ENCODE measurements at places on chromosomes 2 and 18.
A peak's percentile ranks its signal among the peaks of the same experiment; 100 is the strongest.

DNA sequence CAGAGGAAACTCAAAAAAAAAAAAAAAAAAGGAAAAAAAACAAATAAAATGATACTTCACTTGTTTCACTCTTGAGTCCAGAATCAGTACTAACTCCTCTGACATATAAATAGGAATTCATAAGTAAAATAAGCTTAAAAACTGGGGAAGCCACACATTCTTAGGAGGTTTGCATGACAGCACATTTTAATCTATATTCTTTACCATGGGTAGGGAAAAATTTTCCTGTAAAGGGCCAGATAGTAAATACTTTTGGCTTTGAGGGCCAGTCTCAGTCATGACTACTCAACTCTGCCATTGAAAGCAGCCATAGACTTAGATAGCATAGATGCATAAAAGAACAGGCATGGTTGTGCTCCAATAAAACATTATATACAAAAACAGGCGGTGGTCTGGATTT, 145.2 kb downstream of the BCL11A start:
- DNase-seq = no peak

- DNase-seq = peak; percentile 80
Observed at GRCh38 chr2:158745067-158745865, 49.9 kb upstream of the DAPL1 start.

DNA sequence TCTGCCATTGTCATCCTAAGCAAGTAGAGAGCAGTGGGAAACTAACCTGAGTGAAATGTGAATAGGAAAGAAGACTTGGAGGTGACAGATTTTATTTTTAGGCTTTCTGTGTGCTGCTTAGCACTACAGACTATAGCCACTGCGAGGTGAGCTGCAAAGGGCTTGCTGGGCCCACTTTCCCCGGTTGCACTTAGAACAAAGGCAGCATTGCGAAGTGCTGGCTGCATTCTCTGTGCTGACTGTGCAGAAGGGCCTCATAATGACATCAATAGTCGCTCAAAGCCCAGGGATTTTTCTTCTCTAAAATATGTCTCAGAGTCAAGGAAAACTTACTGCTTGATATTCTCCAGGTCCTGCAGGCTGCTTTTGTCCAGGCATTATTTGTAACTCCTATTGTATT, 592.1 kb downstream of the TDRD15 start:
- no peak for DNase-seq

- no peak for DNase-seq
Observed at GRCh38 chr18:31105733-31106132, 3.5 kb upstream of the DSC2 start.

DNA sequence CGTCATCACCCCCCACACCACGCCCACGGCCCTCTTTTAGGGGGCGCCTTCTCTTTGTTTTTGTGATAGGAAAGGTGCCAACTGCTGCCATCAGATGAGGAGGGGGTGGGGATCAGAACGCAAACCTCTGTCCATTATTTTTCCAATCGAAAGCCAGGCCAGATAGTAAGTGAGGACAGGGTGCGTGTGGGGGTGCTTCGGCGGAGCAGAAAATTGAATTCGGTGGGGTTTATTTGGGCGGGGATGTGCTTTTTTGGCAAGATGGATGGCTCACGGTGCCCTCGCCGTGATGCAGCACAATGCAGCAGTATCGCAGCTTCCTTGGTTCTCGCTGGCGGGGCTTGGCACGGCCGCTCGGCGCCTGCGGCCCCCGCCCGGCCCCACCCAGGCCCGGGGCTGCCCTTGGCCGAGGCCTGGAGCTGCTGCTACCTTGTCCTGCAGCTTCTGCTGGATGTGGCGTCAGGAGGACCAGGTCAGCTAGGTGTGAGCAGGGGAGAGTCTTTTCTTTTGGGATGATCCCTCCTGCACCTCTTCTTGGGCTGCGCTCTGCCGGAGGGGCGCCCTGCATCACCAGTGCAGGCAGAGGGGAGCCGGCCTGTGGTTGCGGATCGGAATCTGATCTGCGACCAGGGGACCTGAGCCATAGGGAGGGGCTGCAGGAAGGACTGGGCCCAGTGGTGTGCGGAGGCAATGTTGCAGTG, 1.3 kb downstream of the SPTBN1 start:
- DNase-seq = peak; percentile 32

DNA sequence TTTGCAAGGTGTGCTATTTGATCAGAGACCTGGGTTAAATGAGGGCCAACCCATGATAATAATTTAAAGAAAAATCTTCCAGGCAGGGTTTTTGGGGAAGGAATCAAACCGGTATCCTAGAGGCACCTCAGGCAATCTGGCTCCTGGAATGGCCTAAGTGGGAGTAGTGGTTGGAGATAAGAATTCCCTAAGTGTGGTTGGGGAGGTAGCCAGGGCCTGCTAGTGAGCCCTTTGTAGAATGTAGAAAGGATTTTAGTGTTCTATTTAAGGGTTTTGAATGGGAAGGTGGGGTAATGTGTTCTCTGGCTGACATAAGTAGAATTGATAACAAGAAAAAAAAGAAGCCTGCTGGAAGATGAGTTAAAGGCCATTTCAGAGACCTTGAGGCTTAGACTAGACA, 422.2 kb downstream of the XIRP2 start:
- no peak for DNase-seq

DNA sequence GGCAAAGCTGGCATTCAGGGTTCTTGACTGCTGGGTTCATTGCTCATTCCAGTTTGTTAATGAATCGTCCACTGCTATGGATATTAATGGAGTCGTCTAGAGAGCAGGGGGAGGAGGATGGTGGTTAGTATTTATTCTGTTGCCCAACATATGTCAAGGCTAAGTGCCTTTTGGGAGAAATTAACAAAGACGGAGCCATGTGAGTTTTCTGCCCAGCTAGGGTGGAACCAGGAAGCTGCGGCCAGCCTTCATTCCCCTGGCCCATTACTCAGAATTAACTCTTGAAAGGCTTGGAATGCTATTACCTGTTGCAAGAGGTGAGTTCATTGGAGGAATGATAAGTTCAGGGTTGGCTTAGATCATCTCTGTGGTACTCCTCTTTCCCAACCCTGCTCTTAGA, 19.3 kb downstream of the IGFBP2 start:
- DNase-seq = peak; percentile 6

DNA sequence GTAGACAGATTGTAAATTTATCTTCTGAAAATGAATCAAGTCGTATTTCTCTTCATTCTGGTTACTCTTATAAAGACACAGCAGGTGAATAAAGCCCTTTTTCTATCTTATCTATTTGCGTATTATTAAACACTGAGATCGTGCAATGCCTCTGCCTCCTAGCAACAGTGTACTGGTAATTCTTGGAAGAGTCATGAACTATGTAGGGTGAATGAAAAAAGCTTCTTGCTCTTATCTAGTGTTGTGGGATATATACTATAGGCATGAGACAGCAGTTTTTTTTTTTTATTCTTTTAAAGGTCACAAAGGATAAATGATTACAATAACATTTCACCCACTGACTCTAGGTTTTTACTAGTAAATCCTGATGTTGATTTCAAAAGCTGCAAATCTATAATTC, 324.2 kb downstream of the PDE11A start:
- no peak for DNase-seq

DNA sequence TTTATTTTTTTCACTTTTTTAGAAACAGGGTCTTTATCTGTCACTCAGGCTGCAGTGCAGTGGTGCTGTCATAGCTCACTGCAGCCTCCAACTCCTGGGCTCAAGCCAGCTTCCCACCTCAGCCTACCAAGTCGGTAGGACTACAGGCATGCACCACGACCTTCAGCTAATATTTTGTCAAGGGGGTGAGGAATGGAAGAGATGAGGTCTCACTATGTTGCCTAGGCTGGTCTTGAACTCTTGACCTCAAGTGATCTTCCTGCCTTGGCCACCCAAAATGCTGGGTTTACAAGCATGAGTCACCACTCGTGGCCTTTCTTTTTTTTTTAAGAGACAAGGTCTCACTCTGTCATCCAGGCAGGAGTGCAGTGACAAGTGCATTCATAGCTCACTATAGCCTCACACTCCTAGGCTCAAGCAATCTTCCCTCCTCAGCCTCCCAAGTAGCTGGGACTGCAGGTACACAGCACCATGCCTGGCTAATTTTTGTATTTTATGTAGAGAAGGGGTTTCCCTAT, 13.4 kb downstream of the PPP1R7 start:
- DNase-seq = no peak

- DNase-seq = no peak
Observed at GRCh38 chr2:161355983-161356382, 47.8 kb downstream of the PSMD14 start.

DNA sequence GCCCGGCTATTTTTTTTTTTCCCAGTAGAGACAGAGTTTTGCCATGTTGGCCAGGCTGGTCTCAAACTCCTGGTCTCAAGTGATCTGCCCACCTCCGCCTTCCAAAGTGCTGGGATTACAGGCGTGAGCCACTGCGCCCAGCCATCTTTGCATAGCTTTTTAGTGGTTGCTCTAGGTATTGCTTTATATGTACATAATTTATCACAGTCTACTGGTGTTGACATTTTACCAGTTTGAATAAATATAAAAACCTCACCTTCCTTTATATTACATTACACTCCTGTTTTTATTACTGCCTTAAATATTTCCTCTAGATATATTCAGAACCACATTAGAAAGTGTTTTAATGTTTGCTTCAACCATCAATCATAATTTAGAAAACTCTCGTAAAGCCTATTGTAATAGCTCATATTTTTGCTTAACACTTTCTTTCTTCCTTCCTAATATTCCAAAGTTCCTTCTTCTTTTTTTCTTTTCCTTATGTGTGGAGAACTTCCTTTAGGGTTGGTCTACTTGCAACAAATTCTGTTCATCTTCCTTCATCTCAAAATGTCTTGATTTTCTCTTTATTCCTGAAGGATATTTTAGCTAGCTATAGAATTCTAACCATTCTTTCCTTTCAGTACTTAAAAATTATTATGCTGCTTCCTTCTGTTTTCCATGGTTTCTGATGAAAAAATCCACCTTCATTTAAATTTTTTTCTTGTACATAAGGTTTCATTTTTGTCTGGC, 82.2 kb upstream of the DAPL1 start:
- DNase-seq = no peak

DNA sequence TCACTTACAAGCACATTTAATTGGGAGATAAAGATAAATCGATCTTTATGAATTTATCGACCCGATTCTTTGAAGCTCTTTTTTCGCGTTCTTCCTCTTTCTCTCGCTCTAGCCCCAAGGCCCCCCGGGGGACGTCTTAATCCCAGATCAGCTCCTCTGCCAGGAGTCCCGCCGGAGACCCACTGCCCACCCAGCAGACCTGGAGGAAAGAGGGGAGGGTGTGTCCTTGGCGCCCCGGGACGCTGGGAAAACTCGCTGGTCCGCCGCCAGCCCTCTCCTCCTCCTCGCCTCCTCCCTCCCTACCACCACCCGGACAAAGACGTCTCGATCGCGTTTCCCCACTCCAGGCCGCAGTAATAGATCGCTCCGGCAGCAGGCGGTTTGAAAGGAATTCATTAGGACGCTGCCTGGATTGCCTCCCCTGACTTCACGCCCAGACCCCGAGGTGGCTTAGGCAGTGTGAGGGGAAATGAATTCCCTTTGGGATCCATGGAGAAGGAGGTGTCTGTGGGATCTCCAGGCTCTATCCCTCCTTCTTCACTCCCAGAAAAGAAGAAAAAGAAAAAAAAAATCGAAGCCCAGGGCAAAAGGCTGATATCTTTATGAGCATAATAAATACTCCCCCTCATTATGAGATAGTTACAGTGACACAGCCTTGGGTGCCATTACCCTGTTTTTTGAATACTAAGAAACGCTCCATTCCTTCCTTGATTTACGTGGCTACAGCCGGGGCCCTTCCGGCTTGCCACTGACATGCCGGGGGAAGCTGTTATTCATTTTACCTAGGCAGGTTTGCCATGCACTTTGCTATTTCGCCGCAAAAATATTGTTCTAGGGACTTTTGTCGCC, 1.8 kb upstream of the GBX2 start:
- DNase-seq = no peak

DNA sequence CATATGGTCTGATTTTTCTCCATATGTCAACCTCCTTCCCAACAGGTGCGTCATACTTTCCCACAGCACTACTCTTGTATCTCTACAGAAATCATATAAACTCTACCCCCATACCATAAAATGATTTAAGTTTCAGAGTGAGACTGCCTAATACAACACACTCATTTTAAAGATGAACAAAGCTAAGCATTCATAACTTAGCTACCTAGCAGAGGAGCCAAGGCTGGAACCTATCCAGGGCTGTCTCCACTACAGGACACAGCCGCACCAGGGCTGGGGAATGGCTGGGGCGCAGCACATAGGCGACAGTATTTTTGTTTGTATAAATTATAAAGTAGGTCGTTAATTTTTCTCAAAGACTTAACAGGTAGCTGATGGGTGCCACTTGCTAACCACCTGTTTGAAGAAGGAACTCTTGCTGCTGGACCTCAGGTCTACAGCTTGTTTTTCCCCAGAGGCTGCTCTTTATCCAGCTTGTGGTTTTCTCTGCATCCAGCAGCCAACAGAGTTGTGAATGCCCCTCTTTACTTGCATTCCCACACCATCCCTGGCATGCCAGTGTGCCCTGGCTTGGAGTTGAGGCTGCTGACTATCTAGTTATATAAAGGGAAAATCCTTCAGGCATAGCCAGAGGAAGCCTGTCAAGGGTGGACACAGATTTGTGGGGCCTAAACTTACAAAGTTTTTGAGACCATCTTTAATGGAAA, 62.0 kb downstream of the HNRNPLL start:
- no peak for DNase-seq

GRCh38 chr2:126952216-126952615, 53.5 kb downstream of the TEX51 start:
- no peak for DNase-seq
